ENCODE measurements at places on chromosomes 7 and 10.

DNA sequence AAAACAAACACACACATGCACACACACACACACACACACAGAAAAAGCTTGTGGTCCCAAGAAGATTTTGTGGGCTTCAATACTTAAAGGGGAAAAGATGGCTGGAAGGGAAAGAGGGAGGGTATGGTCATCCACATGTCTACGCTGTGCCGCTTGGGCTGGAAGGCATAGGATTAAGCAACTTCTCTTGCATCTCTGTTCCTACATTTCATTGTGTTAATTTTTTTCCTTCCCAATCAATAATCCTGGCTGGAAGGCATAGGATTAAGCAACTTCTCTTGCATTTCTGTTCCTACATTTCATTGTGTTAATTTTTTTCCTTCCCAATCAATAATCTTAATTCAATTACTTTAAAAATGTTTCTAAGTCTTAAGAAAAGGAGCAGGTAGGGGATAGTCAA lies 30.6 kb downstream of the C10orf120 start:
- DNase-seq, result no peak

DNA sequence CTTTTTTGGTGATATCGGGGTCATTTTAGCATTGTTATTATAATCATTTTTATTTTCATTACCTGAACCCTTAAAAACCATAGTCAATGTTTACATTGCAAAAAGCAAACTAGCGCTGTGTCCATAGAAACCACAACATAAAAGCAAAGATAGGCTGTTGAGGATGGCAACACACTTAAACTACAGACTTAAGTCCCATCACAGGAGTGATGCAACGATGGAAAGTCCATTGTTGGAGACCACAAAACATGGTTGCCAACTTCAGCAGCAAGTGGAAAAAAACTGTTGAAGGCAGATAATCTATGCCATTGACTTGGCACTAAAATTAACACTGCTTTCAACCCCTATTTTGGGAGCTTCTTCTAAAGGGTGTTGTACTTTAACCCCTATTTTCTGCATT lies 398.8 kb upstream of the IGFBP3 start:
- no peak for DNase-seq

- no peak for DNase-seq
Observed at GRCh38 chr7:42672339-42672999, 239.4 kb downstream of the C7orf25 start.

DNA sequence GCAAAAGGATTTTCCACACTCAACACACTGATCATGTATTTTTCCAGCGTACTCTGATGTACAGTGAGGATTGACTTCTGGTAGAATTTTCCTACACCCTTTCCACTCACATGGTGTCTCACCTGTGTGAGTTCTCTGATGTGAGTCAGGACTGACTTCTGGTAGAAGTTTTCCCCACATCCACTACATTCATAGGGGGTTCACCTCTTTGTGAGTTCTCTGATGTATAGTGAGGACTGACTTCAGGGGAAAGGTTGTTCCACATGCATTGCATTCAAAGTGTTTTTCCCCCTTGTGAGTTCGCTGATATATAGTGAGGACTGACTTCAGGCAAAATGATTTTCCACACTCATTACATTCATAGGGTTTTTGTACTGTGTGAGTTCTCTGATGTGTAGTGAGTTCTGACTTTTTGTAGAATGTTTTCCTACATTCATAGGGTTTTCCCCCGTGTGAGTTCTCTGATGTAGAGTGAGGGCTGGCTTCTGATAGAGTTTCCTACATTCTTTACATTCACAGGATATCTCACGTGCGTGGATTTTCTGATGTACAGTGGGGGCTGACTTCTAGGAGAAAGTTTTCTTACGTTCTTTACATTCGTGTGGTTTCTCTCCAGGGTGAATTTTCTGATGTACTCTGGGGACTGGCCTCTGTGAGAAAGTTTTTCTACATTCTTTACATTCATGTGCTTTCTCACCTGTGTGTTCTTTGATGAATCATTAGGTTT lies 146.5 kb downstream of the GLRX3 start:
- DNase-seq, result no peak
